ENCODE measurements at places on chromosomes 11 and 22.

GRCh38 chr22:26281941-26282340 lies 112.7 kb downstream of the SEZ6L start:
- no peak for DNase-seq

- no peak for DNase-seq
Measured at GRCh38 chr11:88810420-88811097, 255.2 kb downstream of the GRM5 start.

- DNase-seq = no peak
Measured at GRCh38 chr22:29479417-29480261, at the start of gene NEFH. Gene NEFH (plus strand): TSS chr22:29480218. CDS start chr22:29480263, 45 bp downstream.

- DNase-seq = no peak
Measured at GRCh38 chr11:90391756-90392155, 168.9 kb upstream of the CHORDC1 start.

DNA sequence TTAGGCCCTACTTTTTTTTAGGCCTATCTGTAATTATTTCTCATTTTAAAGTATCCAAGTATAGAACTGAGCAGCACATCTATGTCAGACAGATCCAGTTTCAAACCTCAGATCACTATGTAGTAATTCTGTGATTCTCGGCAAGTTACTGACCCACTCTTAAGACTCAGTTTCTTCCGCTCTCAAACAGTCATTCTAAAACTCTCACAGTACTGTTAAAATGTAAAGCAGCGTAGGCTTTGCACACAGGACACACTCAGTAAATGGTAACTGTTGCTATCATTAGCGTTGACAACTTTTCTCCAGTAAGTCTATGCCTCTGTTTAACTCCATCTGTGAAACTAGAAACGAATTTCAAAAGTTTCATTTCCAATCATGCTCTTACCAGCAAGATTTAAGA lies 277.1 kb downstream of the TTC28 start:
- DNase-seq = no peak

DNA sequence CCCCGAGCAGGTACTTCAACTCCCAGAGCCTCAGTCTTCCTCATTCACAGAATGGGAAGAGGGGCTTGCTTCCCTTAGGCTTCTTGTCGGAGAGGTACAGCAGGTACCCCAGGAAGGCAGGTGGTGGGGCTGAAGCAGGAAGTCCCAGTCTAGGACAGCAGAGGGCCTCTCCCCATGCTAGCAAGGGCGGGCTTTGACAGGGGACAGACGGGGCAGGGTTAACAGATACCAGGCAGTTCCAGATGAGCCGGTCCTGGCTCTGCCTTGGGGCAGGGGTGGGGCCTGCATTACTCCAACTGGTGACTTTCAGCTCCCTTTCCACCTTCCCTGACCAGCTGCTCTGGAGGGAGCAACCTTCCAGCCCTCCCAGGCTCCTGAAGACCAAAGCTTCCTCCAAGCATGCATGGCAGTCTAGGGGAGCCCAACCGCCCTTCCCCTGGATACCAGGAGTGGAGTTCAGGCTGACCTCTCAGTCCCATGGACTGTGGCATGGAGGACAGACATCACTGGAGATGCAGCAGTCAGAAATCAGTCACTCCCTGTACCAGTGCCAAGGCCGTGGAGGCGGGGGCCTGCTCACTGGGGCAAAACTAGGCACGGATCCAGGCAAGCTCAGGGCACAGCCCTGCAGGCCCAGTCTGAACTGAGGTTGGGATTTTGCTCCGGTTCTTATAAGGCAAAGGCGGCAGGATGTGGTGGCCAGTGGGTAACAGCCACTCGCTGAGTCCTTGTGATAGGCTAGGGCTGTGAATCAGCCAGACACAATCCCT lies 60.5 kb downstream of the NAT10 start:
- no peak for DNase-seq

- DNase-seq = peak; percentile 21
Measured at GRCh38 chr11:113474362-113475159, 637 bp downstream of the DRD2 start.

DNA sequence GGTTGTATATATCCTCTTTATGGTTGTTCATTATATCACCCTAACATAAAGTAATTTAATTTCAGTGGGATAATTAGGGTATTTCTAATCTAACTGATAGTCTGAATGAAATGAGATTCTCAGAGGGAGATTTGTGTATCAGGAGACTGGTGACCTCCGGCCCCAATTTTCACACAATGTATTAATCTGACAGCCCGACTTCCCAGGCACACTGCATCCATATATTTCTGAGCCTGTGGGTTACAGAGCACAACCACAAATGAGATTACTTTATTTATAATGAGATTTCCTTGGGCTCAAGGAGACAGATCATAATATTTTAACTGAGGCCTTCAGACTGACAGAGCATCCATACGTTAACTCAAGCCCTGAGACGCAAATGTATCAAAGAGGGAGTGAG lies 125.9 kb downstream of the RCN1 start:
- DNase-seq = no peak

GRCh38 chr11:69682221-69682620 lies 7.1 kb upstream of the LTO1 start:
- no peak for DNase-seq

DNA sequence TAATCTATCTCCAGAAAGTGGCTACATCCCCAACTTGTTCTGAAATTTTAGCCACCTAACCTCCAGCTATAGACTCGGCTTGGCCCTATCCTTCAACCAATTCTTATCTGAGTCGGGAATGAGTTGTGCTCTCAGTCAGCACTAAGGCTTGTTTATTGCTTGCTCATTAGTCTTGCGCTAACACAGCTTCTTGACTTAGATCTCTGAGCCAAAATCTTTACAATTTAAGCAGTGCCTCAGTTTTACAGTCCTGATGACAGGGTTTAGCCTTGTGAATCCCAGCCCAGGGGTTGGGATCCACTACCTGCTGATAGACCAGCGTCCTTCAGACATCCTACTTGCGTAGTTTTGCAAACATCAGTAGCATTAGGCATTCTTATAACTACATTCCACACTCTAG lies 144.6 kb downstream of the NOX4 start:
- DNase-seq = no peak

DNA sequence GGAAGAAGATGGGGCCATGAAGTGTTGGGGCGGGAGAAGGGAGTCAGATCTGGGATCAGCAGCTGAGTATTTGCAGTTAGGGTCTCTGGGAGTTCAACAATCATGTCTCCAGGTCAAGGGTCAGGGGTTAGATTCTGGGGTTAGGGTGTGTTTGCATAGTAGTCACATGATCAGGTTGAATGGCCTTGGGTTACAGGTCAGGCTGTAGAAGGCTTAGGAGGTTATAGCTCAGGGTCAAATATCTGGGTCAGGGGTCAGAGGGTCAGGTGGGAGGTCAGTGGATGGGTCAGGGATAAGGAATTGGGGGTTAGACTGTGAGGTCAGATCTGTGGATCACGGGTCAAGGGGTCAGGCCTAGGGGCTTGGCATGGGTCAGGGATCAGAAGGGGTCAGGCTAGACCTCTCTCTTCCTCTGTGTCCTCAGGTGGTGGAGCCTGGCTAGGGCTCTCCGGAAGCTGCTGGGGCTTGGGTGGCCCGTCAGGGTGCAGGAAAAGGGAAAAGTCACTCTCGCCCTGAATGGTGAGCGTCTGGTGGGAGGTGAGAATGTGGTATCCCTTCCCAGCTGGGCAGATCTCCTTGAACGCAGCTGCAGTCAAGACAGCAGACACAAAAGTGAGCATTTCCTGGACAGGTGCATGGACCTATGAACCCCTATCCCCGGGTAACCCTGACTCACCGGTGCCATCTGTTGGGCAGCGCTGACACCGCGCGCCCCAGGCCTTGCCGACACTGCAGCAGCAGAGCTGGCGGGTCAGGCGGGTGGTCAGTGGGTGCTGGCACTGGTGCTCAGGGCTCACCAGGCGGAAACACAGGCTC lies 6.4 kb downstream of the LTBP3 start:
- DNase-seq = peak; percentile 36

- no peak for DNase-seq
Measured at GRCh38 chr11:112615238-112615637, 346.0 kb upstream of the NCAM1 start.

GRCh38 chr22:31367426-31367825 lies 21.3 kb upstream of the PATZ1 start:
- DNase-seq = no peak

- no peak for DNase-seq
Measured at GRCh38 chr11:71209181-71209580, 43.2 kb downstream of the SHANK2 start.

GRCh38 chr11:104352036-104352435 lies 188.1 kb upstream of the PDGFD start:
- no peak for DNase-seq

DNA sequence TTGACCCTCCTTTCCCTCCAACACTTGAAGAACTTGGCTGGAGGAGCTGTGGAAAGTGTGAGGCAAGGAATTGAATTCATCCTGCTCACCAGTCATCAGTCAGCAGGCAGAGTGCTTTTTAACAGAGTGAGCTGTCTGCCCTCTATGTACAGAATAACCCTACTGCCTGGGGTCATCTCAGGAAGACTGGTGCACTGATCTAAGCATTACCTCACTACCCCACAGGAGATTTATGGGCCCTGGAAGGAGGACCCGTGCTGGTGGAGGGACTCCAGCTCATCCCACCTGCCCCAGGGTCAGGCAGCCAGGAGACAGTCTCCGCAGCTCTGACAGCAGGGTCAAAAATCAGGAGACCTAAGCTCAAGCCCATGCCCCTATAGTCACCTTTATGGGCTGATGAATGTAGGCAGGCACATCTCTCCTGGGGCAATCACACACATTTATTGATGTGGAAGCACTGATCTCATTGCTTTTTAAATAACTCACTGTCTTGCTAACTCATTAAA lies 270.8 kb upstream of the SESN3 start:
- no peak for DNase-seq

GRCh38 chr11:61968758-61969390 lies 1.4 kb upstream of the FTH1 start:
- no peak for DNase-seq

DNA sequence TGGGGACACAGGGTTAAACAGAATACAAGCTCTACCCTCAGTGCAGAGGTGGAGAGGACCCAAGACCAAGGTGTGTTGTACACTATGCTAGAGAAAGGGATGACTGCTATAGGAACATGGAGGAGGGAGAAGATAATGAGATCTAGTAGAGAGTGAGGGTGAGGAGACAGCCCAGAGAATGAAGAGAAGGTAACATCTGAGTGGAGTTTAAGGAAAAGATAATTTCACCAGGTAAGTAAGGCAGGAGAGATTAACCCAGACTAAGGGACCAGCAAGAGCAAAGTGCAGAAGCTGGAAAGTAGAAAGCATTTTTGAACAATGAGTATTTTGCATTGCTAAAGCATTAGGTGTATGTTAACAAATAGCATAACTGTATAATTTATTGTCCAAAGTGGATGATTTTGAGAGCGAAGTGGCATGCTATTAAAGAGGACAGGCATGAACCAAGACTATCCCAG lies 128.8 kb downstream of the RASSF10 start:
- no peak for DNase-seq

GRCh38 chr11:2690596-2691354 lies 9.0 kb downstream of the KCNQ1OT1 start:
- no peak for DNase-seq

DNA sequence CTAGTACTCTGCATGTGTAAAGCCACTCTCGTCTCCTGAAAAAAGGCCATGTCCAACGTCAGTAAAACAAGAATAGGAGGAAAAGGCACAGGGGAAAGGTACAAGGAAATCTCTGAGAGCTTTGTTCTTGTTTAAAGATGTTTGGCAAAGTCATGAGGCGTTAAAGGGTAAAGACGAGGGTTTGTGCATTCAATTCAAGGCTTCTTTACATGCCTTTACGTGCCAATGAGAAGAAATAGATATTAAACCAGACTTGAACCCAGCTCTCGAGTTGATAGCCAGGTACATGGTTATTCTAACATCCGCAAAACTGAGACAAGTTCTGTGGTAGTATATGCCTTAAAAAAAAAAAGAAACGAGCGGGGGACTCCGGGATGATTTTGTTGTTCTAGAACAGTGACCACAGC lies 704 bp upstream of the CFL1 start:
- no peak for DNase-seq

GRCh38 chr11:3086671-3087150 lies 29.5 kb upstream of the CARS1 start:
- no peak for DNase-seq

DNA sequence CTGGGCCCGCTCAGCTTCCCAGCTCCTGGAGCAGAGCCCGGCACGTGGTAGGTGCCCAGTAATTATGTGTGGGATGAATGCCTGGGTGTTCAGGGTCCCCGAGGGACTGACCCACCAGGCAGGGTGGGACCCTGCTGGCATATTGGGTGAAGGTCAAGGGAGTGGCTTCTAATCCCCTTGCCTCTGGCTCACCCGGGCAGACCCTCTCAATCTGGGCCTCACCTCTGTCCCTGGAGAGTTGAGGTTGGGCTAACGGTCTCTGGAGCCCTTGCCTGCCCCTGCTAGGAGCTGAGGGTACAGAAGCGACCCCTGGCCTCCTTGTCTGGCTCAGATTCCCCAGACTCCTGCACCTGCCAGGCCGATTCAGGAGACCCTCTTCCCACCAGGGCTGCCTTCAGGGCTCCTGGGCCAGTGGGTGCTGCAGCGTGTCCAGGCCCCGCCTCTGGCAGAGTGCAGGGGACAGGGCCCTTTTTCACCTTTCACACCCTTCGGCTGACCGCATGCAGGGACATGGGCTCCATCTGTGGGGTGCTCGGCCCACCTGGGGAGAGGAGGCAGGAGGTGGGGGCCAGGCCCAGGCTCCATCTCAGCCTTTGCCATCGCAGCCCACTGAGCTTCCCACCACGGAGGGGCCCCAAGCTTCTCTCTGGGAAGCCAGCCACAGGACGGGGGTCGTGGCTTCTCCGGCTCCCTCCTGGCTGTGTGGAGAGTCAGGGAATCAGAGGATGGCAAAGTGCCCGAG lies 3.8 kb upstream of the CTSD start:
- DNase-seq = no peak

GRCh38 chr11:64130618-64131017 lies 35.3 kb downstream of the MACROD1 start:
- no peak for DNase-seq

DNA sequence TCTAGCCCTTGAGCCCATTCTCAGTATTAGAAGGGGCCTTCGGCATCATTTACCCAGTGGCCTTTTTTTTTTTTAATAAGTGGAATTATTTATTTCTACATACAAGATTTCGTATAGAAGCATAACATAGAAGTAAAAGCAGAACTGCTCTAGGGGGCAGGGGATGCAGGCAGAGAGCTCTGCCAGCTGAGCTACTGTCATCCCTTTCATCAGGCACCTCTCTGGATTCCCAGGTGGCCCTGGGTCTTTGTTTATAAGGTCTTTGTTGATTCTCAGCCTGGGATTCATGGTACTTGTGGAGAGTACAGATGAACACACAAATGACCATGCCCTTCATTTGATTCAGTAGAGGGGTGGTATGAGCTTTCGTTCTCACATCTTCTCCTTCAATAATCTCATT lies 66.4 kb downstream of the GAB2 start:
- DNase-seq = no peak

- DNase-seq = no peak
Measured at GRCh38 chr11:28342716-28343115, 234.5 kb downstream of the METTL15 start.
